ENCODE measurements at places on chromosomes 12 and 14.

GRCh38 chr12:14614704-14615121 lies 47.0 kb upstream of the PLBD1 start:
- no peak for DNase-seq

- peak; percentile 22 for DNase-seq
Measured at GRCh38 chr14:50599700-50600444, 39.9 kb downstream of the ATL1 start.

DNA sequence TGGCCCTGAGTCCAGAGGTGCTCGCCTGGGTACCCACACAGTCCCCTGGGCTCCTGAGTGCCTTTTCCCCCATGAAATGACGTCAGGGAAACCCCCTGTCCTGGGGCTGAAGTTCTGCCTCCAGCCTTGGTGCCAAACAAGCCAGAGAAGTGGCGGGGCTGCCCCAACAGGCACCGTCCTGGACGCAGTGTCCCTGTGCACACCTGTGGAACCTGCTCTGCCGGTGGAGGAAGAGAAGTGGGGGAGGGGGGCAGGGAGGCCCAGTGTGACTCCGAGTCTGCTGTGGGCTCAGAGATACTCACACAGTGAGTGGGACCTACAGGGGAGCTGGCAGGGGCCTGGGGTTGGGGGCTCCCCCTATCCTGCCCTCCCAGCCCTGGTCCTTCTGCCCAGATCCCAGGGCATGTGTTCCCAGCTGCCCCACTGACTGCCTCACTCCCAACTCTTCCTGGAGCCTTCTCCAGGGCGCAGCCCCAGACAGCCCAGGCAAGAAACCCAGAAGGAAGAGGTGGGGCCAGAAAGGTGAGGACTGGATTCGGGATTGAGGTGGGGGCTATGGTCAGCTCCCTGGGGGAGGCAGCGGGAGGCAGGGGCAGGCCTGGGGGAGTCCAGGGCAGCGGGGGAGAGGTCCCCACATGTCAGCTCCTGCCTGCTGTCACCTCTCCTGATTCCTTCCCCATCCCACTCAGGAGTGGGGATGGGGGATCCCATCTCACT lies 24.7 kb downstream of the CCDC85C start:
- no peak for DNase-seq

DNA sequence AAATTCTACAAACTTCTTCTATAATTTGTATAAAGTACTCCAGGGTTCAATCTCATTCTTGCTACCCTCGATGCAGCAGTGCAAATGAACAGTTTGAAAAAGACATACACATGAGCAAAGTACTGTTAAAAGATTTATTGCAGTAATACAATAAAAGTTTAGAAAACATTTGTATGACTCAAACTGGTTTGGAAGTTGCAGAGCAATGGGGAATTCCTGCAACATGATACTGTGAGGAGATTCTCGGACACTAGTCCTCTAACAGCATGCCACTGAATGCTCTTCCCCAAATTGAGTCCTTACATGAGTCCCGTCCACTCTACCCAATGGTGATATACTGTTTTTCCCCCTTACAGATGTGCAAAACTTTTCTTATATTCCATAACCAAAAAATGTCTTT lies 45.4 kb downstream of the ATG14 start:
- DNase-seq: no peak

- peak; percentile 66 for DNase-seq
Measured at GRCh38 chr12:103841690-103842584, 903 bp upstream of the NT5DC3 start.

DNA sequence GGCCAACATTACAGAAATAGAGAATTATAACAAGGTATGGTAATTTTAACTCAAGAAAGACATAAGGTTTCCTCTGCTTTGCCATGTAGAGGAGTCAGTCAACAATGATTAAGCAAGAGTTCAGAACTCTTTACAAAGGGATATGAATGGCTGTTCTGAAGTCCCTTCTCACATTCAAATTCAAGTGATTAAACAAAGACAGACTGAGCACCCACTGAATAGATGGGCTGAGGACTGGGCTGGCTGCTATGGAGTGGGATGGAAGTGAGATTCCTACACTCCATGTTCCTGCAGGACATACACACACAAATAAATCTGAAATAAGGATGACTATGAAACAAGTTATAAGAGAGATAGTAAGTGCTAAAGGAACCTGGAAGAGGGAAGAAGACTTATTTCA lies 199.0 kb upstream of the GRIP1 start:
- DNase-seq: no peak

DNA sequence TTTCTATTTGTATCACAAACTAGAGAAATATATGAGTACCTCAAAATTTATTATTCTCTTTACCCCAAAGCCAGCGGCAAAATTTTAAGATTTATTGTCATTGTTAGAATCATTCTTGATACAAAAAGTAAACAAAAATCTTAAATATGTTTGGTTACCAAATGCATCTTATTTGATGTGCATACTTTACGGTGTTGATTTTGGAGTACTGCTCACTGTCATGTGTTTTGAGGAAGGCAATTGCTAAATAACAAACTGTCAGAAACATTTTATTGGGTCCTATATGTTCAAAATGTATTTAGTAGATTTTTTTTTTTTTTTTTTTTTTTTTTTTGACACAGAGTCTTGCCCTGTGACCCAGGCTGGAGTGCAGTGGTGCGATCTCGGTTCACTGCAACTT lies 124.9 kb downstream of the PTPRR start:
- no peak for DNase-seq

GRCh38 chr14:56461276-56462275 lies 118.0 kb upstream of the TMEM260 start:
- no peak for DNase-seq

DNA sequence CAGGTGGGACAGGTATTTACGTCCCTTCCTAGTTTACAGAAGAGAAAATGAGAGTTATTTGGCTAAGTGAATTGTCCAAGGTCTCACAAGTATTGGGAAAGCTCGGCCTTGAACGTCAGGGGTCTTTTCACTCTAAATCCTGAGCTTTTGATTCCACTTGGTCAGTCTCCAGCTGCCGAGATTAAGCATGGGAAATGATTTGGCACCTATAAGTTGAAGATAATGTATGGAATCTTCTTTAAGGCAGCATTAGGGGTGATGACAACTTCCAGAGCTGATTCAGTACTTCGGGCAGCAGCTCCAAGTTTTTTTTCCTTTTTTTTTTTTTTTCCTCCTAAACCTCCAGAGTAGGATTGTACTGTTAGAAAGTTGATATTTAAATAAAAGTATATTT lies 722 bp downstream of the FAM234B start:
- DNase-seq: no peak

DNA sequence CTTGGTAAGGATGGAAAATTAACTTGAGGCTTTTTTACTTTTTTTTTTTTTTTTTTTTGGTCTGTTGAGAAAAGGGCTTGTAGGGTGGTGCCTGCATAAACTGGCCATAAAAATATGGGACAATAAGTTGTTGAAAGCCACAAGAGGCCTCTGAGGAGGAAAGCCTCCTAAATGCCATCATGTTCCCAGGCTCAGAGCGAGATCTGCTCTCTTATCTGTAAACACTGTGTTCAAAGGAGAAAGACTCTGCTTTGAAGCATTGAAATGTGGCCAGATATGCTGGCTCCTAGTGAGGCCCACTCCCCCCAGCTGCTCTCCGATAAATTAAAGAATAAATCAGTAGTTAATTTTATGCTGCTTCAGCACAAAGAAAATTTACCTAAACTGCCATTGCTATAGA lies 504.9 kb downstream of the DIO2 start:
- DNase-seq: no peak

- no peak for DNase-seq
Measured at GRCh38 chr14:33449268-33449667, 501.6 kb downstream of the EGLN3 start.

- no peak for DNase-seq
Measured at GRCh38 chr12:124917841-124918621, 3.6 kb upstream of the UBC start.
